Left kidney (tissue), 8 donors: ENCODE measurements at places on chromosomes 4 and X. TPM values are rescaled to one million over a fixed set of nuclear protein-coding genes. Genes with fewer than 3 reads are reported as not detected.
A peak's percentile ranks its signal among the peaks of the same experiment; 100 is the strongest.

GRCh38 chr4:1714303-1715001, 2.3 kb upstream of the SLBP start:
- DNase-seq: no peak

- no peak for DNase-seq
These were observed 42.5 kb downstream of the EGF start for GRCh38 chr4:109955146-109955545.

DNA sequence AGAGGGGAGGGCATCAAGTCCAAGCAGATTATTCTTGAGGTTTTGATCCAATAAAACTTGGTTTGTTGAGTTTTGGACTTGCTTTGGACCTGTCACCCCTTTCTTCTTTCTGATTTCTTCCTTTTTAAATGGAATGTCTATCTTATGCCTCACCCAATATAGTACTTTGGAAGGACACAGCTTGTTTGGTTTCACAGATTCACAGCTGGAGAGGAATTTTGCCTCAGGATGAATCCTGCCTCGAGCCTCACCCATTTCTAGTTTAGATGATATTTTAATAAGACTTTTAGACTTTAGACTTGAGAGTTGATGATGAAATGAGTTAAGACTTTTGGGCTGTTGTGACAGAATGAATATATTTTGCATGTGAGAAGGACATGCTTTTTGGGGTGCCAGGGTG, 136.9 kb upstream of the PDE5A start:
- DNase-seq: no peak

- no peak for DNase-seq
These were observed 334.4 kb upstream of the FSTL5 start for GRCh38 chr4:162498168-162498567.

- DNase-seq: no peak
These were observed 167.7 kb downstream of the MGST2 start for GRCh38 chr4:139833151-139833910.

DNA sequence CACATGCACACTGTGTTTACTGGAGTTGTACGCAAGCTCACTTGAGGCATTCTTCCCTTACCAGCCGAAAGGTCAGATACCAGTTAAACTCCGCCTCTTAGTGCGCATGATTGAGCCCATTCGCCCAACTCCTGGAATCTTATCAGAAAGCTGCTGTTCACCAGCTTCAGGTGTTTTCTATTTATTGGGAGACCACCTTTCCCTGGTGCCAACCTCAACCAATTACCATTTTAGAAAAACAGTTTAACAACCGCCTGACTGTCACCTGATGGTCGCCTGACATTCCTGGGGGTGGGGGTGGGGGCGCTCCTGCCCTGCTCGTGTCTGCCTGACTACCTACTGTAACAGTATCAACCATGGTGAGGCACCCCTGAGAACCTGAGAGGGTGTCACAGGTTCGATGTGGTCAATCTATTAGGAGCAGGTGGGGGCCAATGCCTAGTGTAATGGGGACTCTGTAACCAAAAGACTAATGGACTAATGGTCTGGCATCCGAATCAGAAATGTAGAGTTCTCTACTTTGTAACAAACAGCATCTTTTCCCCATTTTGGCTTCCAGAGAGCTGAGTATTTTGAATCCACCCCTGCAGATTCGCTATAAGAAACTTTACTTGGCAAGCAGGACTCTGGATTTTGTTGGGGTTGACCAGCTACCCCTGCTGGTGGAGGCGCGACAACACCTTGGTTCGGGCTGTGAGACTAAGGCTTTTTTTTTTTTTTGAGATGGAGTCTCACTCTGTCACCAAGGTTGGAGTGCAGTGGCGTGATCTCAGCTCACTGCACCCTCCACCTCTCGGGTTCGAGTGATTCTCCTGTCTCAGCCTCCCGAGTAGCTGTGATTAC, 58.2 kb upstream of the ZNF157 start:
- peak; percentile 70 for DNase-seq

DNA sequence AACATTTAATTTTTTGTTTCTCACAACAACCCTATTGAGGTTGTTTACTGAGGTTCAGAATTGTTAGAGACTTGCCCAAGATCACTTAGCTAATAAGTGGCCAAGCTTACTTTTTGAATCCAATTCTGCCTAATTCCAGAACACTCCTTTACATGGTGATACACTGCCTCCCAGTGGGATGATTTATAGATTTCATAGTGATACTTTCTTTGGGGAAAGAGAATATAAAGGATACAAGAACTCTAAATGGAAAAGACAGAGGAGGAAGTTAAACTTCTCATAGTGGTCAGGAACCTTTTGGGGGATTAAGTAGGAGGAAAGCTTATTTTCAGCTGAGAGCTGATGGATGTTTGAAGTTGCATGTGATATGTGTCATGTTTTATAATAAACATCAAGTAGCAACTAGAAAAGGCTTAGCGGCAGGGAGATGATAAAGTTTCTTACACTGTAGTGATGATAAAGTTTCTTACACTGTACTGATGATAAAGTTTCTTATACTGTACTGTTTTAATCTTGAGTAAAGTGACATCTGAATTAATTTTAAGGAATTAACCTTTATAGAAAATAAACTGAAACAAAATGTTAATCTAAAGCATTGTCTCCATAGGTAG, 15.3 kb downstream of the STAG2 start:
- DNase-seq: no peak

- no peak for DNase-seq
These were observed 1.0 kb downstream of the CHRDL1 start for GRCh38 chrX:110794601-110795000.

DNA sequence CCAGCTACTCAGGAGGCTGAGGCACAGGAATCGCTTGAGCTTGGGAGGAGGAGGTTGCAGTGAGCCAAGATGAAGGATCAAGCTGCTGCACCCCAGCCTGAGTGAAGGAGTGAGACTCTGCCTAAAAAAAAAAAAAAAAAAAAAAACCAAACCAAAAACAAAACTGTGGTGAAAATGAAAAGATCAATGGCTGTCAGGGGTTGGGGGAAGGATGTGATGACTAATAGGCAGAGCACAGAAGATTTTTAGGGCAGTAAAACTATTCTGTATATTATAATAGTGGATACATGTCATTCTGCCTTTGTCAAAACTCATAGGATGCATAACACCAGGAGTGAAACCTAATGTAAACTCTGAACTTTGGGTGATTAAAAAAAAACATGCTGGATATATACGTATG, 69.9 kb upstream of the ELOVL6 start:
- no peak for DNase-seq

DNA sequence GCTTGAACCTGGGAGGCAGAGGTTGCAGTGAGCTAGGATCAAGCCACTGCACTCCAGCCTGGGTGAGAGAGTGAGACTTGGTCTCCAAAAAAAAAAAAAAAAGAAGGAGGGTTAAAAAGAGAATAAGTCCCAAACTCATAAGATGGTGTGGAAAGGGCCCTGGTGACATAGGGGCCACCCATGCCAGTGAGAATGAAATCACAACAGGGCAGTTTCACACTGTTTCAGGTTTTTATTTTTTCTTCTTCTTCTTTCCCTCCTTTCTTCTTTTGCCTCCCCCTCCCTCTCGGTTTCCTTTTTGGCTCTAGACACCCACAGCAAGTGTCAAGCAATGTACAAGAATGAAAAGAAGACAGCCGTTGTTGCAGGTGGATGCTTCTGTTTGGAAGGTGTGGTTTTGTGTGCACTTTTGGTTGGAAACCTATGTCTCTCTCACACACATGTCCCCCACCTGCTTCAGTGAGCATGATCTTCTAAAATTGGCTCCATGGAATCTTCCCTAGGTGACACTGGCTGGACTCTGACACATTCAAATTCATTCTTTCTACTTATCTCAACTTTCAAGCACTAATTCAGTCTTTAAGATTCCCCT, 14.4 kb upstream of the TLR8 start:
- no peak for DNase-seq

GRCh38 chr4:140943486-140944198, 187.5 kb upstream of the TBC1D9 start:
- DNase-seq: no peak

GRCh38 chr4:26020083-26020668, 106.2 kb downstream of the SMIM20 start:
- no peak for DNase-seq

GRCh38 chr4:2301225-2301642, 39.3 kb upstream of the MXD4 start:
- DNase-seq: no peak

DNA sequence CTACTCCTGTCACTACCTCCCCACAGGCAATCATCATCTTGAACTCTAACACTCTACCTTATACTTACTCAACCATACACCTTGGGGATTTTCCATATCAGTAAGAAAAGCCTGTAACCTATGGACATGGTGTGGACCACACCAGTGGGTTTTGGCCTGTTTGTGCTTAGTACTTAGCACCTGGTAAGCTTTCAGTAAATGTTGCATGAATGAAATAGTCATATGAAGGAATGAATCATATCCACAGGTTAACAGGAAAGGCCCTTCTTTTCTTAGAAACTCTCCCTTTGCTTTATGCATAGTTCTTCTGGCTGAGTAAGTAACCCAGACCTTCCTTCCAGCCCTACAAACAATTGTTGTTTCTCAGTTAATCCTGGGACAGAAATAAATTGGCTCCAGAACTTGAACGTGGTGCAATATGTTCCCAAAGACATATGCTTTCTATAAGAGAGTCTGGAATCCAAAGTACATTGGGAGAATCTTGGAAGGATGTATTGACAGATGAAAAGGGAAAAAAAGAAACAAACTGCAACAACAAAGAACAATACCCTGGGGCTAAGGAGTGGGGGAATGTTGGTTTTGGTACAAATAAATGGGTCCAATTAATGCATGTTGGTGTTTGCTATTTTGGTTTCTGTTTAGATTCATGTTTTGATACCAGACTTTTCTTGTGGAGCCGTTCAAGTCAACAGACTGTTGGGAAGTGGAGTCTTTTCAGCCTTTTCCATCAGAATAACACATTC, 27.8 kb downstream of the RASL11B start:
- no peak for DNase-seq

- DNase-seq: no peak
These were observed 1.1 kb downstream of the PCYT1B start for GRCh38 chrX:24646006-24646405.

- DNase-seq: no peak
These were observed 47.8 kb downstream of the CRLF2 start for GRCh38 chrX:1164322-1165288.

GRCh38 chrX:9438933-9439494, 25.8 kb upstream of the TBL1X start:
- no peak for DNase-seq

DNA sequence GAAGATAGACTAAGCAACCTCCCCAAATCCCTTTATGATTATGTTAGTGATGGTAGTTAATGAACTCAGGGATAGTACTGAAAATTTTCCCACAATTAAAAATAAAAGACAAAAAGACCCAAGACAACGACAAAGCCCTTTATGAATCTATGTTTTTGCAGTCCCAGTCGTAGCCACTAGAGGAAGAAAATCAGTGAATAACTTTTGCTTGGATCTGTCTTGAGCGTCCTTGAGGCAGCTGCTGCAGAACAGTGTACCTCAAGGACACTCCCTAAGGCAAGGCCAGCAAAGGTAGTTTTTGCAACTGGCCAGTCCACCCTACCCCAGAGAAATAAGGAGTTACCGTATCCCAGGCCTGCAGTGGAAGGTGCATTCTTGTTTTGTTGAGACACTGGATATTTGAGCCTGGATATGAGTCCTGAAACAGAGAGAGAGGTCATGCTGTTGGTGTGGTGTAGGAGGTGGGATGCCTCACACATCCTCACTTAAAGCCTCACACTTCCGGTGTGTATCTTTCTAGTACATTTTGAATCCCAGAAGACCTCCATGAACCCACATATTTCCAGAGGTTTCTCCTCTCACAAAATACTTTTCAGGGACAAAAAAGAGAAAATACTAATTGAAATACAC, 8.7 kb upstream of the TIMM8A start:
- DNase-seq: no peak

DNA sequence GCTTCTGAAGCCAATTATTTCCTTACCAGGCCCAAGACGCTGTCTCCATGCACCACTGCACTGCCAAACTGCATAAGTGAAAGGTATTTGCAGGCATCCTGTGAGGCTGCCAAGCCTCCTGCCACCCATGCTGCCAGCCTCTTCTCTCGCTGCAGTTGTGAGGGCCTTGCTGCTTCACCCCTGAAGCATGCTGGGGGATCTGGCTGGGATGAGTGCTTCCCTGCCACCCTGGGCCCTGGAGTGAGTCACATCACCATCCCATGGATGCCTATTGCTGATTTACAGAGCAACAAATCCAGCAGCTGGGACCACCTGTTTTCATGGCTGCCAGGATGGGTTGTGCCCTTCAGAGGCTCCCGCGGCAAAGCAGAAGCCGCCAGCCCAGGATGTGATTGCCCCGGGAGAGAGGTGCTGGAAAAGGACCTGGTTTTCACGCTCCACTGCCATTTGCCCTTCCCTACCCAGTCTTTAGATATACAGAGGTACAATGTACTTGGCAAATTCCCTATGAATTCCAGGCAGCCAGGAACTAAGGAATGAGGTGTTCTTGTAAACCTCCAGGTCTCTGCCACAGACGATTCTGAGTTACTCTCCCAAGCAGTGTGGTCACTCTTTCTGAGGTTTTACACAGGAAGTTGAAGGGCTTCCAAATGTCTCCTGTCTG, 41.5 kb upstream of the PTCHD1 start:
- DNase-seq: peak; percentile 18

- no peak for DNase-seq
These were observed 2.6 kb upstream of the NDP start for GRCh38 chrX:43975796-43976195.

DNA sequence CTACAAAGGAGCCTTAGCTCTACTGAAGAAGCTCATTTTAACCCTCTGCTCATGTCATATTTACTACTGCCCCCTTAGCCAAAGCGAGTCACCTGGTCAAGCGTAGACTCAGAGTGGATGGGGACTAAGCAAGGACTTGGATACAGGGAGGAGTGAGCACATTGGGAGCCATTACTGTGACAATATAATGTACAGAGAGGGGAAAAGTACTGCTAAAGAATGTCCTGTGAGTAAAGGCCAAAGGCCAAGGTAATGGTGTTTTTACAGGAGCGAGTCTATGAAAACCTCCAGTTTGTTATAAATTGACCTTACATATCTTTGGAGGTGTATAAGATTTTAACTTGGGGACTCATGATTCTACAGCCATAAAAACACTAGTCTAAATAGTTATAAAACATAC, 10.6 kb upstream of the GK start:
- no peak for DNase-seq

DNA sequence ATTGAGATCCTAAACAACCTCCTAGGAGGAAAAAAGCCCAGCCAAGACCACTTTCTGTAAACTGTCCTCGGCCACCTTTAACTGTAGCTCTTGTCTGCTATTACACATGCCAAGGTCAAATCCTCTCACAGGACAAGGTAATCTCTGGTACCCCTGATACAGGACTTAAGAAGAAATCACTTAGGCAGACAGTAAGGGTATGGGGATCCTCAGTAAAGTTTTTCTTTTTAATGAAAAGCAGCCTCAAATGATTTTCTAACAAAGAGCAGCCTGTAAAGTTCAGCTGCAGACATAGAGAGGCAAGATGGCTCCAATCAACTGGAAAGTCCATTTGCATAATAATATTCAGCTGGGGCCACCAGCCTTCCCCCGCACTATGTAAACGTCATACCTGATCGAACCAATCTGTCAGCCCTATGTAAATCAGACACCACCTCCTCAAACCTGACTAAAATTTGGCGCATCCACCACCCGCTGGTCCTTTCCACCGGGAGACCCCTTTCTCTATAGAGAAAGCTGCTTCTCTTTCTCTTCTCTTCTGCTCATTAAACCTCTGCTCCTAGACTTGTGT, 14.6 kb upstream of the MPP1 start:
- no peak for DNase-seq

- no peak for DNase-seq
These were observed 16.8 kb downstream of the SULT1B1 start for GRCh38 chr4:69743476-69744156.

RAB40AL gene
- 0.15 TPM for polyA plus RNA-seq

LUZP4 gene
- polyA plus RNA-seq: not detected

CCKAR gene
- polyA plus RNA-seq: 0.10 TPM

ZCCHC18 gene
- 6.1 TPM for polyA plus RNA-seq
